ENCODE measurements at places on chromosomes 7 and 10.

GRCh38 chr10:13839430-13839990 lies 252.7 kb downstream of the PRPF18 start:
- peak; percentile 43 for DNase-seq

- DNase-seq = no peak
These were observed 33.2 kb downstream of the STK32C start for GRCh38 chr10:132274581-132274980.

DNA sequence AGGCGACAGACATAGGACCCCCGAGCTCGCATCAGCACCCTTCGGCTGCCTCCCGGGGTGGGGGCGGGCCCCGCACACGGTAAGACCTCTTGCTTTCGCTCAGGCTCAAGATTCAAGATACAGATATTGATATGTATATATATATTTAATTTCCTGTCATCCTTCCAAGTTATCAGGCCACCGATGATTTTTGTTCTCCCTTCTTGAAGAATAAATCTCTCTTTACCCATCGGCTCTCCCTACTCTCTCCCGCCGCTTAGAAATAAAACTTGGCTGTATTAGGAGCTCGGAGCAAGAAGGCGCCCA lies 603 bp downstream of the ADRA2A start:
- no peak for DNase-seq

DNA sequence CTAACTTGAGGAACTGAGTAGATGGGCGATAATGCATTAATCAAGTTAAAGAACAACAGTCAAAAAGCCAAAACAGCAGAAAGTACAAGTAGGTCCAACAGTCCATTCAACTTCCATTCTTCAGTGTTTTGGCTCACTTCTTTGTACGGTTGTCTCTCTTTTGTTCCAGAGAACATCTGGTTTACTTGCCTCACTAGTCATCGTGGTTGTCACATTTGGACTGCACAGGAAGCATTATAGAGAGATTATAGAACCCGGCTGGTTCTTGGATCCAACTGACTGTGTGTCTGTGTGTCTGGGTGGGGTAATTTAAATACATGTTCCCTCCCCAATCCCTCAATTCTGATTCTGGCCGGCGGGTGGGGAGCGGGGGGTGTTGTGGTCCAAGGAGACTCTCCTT lies 1.8 kb upstream of the CEP41 start:
- DNase-seq = no peak

GRCh38 chr10:103921750-103922195 lies 3.8 kb upstream of the STN1 start:
- DNase-seq = no peak

DNA sequence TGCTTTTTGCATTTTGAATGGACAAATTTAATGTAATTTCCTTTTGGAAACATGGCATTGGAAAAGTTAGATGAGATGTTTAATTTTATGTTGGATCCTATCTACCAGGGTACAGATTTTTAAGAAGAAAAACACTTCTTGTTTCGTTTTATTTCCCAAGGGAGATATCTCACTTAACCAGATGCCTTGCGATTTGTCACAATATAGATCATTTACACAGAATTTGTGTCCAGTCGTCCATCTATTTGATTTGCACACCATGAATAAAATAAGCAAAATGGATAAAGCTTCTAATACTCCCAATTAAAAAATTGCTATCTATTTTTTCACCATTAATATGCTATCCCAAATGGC lies 25.7 kb downstream of the HDAC9 start:
- no peak for DNase-seq

DNA sequence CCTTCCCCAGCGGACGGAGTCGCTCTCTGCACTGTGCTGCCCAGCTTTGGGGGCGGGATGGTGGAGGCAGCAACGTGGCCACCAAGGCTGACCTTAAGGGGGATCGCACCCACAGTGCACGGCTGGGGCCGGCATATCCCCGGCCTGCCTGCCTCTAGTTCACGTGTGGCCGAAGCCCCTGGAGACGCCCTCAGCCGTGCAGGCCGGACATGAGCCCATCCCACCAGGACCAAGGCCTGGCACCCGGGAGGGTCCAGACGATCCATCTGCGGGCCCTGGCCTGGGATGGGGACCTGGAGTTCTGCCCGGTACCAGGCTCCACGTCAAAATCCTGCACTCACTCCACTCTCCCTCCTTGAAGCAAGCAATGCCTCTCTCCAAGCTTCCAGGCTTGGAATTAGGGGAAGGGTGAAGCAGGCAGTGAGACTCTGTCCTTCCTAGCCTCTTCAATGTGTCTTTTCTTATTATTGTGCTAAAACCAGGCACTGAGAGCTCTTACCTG lies 520.8 kb downstream of the REEP3 start:
- DNase-seq = no peak

DNA sequence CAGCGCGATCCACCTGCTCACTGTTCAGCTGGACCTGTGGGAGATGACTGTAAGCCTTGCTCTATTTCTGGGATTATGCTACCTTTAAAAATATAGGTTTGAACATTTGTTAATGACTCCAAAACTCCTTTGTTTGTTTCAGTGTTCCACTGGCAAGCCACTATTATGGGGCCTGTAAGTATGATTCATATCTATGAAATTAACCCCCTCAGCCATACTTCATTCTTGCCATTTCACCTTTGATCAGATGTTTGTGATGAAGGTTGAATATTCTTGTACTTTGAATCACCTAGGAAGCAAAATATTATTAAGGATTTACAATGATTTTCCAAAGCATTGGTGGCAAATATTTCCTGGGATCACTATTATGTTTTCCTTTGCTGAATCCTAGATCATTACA lies 23.9 kb upstream of the TFAM start:
- no peak for DNase-seq

DNA sequence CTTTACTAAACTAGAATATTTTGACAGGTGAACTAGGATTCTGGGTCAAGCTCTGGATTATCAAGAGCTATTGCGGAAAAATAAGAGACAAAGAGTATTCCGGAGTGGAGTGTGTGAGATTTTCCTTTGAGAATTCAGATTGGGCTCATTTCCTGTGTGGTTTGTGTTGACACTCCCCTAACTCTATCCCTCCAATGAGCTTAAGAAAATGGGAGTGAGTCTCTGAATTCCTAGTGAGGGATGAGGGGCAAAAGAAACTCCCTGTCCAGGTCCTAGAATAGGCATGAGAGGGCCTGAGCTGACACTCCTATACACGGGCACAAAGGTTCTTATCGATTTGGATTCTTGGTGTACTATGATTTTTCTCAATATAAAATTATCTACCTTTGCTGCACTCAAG lies 10.2 kb downstream of the KLF14 start:
- DNase-seq = no peak

DNA sequence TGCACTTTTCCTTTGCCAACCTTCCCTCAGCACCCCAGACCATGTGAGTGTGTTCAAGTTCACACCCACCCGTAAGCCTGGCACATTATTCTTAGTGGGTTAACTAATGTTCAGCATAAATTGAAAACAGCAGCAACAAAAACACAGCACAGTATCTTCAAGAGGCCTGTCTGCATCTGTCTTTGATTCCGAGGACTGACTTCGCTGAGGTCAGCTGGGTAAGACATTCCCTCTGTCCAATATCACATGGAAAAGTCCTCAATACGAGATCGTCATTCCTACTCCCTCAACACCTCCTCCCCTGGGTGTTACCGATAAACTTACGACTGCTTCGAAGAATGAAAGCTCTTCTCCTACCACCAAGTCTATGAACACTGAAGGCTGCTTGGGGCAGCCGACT lies 218.8 kb downstream of the SFMBT2 start:
- peak; percentile 40 for DNase-seq

- peak; percentile 94 for DNase-seq
These were observed 47.2 kb upstream of the NRP1 start for GRCh38 chr10:33381451-33382215.

DNA sequence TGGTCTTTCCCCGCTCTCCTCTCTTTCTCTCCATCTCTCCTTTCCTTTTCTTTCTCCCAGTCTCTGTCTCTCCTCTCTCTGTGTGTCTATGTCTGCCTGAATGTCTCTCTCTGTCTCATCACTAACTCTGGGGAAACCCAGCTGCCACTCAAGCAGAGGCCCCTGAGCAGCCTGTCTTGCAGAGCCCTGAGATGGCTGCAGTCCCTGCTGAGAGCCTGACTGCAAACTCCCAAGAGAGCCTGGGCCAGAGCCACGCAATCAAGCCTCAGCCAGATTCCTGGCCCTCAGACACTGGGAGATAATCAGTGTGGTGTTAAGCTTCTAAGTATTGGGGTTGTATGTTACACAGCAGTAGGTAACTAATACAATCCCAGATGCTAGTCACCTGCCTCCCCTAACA lies 91.5 kb downstream of the PAXIP1 start:
- DNase-seq = no peak

- no peak for DNase-seq
These were observed 54.1 kb downstream of the NRAP start for GRCh38 chr10:113609704-113610108.

DNA sequence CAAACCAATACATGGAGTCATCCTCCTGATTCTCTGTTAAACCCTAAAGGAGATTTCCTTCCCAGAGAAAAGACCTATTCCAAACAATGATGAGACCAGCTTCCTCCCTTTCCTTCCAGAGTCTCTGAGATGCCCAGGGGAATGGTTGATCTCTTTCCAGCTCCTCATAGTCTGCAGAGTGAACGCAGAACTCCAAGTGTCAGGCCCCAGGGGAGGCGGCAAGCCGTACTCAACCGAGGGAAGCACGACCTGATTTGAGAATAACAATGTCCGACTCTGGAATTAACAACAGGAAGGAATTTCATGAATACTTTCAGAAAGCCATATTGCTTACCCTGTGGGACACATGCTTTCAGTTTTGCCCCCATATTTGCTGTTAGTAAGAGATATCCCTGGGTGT lies 241.7 kb upstream of the GLI3 start:
- DNase-seq = no peak

DNA sequence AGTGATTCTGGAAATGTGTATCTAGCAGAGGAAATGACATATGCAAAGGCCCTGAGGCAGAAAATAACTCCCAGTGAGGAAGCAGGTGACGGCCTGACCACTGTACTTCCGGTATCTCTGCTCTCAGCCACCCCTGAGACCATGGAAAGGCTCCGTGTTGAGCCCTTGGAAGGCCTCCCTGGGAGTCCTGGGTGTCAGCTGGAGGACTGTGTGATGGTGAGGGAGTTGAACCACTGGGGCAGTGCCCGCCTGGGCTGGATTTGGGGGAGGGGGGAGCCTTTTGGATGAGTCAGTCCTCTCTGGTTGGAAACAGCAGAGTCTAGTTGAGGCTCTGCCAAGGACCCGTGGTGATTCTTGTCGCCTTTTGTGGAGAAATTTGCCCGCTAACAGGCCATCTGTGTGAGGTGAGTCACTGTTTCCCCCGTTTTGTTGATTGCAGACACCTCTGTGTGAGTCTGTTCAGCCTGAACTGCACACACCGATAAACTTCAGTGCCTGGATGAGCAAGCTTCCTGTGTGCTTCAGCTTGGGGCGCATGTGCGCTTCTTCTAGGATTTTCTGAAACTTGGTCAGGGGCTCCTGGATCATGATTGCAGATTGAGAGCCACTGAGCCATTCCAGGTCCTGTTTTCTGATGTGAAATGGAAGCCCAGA lies 98.6 kb downstream of the GRK5 start:
- DNase-seq = peak; percentile 87

GRCh38 chr7:80206763-80207162 lies 72.1 kb downstream of the GNAI1 start:
- no peak for DNase-seq

- DNase-seq = no peak
These were observed 38.4 kb upstream of the GDF10 start for GRCh38 chr10:47261556-47261955.

- DNase-seq = no peak
These were observed 275.6 kb upstream of the AOAH start for GRCh38 chr7:36999626-37000485.

- no peak for DNase-seq
These were observed 294.2 kb downstream of the IPMK start for GRCh38 chr10:57973451-57973850.

DNA sequence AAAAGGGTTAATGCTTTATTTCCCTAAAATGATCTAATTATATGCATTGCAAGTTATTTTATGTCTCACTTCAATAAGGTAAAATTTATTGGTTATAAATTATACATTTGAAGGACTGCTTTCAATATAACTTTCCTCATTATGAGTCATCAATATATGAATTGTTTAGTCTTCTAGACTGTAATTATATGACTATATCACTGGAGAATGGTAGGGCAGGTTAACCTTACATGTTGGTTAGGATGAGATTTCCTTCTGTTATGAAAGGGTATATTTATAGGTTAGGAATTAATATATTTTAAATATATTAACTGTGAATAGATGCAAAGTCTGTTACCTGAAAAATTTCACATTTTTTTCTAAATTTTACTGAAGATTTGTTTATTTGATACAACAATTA lies 406.4 kb upstream of the ETV1 start:
- DNase-seq = no peak

DNA sequence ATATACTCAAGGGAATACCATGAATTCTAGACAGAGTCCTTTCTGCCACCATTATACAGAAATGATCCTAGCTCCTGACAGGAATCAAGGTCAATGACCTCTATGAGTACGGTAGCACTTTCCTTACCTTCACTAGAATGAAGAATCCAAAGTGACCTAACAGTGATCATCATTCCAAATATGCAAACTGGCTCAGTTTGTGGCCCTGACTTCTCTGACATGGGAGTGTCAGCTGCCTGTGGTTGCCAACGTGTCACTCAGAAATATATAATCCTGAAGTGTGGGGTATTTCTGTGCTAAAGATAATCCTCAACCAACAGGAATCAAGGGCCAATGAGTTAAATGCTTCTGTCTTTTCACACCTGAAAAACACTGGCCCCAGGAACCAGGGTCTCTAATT lies 45.7 kb downstream of the COPG2 start:
- no peak for DNase-seq

GRCh38 chr7:25636871-25637283 lies 408.6 kb upstream of the NPVF start:
- peak; percentile 20 for DNase-seq

GRCh38 chr10:73655990-73656298 lies at the start of gene SYNPO2L:
TSS of gene SYNPO2L (minus strand) at chr10:73656029. CDS start at chr10:73655922, 107 bp downstream.
- DNase-seq = no peak

GRCh38 chr10:1048732-1049424 lies at the start of gene IDI1:
TSS of gene IDI1 (minus strand) at chr10:1049119. CDS start at chr10:1049003, 116 bp downstream.
- DNase-seq = peak; percentile 99

DNA sequence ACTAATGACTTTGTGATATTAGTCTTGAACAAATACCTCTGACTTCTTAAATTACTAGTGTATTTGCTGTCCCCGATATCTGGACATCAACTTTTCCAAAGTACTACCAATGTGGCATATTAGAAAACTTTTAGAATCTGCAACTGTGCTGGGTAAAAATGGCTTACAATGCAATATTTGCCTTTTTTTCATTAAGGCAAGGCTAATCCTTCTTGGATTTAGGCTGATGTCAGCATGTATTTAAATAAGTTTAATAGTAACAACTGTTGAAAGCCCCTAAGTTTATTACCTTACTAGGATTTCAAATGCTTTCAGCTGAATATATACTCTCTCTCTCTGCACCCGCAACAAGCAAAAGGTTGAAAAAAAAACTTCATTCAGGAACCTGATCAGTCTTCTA lies 1232.3 kb downstream of the REEP3 start:
- no peak for DNase-seq

GRCh38 chr10:3738855-3739350 lies 46.1 kb downstream of the KLF6 start:
- no peak for DNase-seq
